ENCODE measurements at places on chromosomes 3 and 15.

- DNase-seq: no peak
Measured at GRCh38 chr3:96478496-96478895, 335.9 kb upstream of the EPHA6 start.

DNA sequence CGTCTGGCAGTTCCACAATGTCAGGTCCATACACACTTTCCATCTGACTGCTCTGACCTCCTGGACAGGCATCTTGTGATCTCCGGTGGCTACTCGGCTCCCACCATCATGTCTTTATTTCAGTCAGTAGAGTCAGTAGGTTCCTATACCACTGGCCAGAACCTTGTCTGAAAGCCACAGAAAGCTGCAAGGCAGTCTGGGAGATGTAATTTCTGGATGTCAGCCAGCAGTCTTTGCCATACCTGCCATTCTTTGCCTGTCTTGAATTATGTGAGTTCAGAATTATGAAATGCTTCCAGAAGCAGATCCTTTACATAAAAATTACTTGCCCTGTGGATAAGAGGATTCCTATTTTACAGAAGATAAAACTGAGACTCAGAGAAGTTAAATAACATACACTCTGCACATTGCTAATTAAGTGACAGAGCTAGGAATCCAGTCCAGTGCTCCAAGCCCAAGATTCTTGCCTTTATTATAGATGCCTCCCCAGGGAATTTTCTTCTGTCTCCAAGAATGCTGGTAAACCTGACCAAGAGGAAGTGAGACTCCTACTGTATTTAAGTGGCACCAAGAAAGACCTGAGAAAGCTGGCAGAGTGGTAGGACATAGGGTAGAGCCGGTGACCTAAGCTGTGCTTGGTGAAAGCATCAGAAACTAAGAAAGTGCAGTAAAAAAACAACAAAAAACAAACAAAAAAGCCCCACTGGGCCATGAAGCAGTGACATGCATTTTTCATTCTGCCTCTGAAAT, 75.6 kb downstream of the IQCH start:
- no peak for DNase-seq

GRCh38 chr3:193879099-193879863, 256.7 kb upstream of the HES1 start:
- no peak for DNase-seq

DNA sequence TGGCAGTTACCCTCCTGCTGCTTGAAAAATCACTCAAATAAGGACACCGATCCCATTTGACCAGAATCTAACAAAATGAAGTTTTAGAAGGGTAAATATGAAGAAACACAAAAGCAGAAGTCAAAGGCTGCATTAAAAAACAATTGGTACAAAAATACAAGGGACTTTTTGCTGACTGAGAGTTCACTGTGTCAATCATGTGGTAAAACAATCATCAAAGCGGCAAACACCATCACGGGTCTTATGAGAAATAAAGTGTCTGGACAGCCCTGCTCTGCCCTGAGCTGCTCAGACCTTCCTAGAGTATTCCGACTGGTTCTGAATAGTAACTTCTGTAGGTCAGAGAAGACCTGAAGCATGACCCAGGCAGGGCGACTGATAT, 137.2 kb upstream of the RAD18 start:
- no peak for DNase-seq
